GM12891 (cell line): ENCODE measurements at places on chromosomes 5 and 9.

GRCh38 chr5:81147011-81147885 is 85.9 kb upstream of the CKMT2 start:
- DNase-seq = no peak

DNA sequence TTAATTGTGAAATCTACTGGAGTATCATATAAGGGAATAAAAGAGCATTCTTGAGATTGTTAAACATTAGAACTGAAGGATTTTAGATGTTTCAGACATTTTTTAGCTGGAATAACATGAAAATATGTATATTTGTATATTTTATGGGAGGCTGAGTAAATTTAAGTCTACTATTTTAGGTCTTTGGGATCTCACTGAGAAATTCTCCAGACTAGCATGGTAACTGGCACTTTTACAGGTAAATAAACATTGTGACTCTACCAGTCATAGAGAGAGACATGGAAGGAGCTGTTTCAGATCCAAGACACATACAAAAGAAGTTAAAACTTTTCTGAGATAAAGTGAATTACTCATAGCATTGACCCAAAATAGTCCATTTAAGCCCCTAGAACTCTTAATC is 59.4 kb downstream of the NDUFAF2 start:
- no peak for DNase-seq

DNA sequence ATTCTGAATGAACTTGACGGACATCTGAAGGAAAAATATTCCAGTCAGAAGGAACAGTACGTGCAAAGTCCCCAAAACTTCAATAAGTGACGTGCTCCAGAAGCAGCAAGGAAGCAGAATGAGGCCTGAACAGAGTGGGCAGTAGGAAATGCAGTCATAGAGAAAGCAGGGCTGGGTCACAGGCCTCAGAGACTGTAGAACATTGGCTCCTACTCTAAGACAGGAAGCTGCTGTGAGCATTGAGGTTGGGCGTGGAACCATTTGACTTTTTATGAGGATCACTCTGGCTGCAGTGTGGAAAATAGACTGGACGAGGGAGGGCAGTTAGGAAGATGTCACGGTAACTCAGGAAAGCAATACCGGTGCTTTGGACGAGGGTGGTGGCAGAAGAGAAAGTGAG is 64.0 kb downstream of the DOCK8 start:
- no peak for DNase-seq

DNA sequence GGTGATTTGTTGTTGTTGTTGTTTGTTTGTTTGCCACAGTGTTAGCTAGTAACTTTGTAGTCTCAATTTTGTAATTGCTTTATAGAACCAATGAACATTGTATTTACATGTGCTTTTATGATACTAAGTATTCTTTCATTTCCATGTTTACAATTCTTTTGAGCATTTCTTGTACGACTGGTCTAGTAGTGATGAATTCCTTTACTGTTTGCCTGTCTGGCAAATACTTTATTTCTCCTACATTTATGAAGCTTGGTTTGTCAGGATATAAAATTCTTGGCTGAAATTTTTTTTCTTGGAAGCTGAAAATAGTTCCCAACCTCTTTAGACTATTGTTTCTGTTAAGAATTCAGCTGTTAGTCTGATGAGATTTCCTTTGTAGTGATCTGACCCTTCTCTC is 55.6 kb upstream of the SNCAIP start:
- no peak for DNase-seq

- peak; percentile 55 for DNase-seq
Measured at GRCh38 chr5:160118349-160119141, 705 bp downstream of the PWWP2A start.

DNA sequence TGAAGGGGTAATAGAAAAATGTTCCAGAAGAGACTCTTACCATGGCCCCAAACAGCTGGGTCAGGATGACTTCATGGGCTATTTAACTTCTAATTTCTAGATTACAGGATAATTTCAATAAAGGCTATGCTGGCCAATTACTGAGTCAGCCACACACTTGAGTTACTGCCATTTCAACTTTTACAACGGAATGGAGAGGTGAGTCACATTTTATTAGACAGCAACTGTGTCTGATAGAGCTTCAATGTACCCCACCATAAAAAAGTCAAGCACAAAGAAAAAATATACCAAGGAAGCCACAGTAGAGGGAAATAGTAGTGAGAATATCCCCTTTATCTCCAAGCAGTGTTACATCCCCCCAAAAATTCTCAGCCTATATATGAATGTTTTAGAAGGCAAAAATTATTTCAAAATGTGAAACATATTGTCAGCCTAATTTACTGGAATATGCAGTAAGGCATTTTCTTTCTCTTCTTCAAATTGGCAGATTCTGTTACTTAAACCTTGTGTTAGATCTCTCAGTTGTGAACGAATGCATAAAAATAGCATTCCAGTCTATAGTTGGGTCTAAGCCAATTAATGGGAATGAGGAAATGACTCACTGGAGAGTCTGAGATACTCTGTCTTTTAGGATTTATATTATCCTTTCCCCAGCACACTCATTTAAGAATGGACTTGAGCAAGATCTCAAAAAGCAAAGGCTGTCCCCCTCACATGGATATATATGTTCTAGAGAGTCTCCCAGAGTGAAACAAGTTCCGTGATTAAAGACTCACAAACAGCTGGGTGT is 47.1 kb upstream of the RAI14 start:
- no peak for DNase-seq

DNA sequence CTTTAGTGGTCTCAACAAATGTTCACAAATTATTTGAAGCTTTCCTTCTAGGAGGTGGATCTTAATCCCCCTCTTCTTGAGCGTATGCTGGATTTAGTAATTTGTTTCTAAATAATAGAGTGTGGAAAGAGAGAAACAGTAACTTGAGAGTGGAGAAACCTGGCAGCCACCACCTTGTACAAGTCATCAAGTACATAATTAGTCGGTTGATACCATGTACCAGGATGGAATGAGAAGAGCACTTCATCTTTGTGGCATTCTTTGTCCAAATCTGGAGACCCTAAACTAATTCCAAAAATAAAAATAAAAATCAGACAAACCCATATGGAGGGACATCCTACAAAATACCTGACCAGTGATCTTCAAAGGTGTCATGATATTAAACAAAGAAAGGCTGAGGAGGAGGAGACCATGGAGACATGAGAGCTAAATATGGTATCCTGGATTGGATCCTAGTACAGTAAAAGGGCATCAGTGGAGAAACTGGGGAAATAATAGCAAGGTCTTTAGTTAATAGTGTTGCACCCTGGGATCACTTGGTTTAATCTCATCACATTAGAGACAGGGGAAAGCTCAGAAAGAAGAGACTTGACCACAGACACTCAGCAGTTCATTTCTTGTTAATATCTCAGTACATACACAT is 147.9 kb downstream of the ASTN2 start:
- DNase-seq = no peak

DNA sequence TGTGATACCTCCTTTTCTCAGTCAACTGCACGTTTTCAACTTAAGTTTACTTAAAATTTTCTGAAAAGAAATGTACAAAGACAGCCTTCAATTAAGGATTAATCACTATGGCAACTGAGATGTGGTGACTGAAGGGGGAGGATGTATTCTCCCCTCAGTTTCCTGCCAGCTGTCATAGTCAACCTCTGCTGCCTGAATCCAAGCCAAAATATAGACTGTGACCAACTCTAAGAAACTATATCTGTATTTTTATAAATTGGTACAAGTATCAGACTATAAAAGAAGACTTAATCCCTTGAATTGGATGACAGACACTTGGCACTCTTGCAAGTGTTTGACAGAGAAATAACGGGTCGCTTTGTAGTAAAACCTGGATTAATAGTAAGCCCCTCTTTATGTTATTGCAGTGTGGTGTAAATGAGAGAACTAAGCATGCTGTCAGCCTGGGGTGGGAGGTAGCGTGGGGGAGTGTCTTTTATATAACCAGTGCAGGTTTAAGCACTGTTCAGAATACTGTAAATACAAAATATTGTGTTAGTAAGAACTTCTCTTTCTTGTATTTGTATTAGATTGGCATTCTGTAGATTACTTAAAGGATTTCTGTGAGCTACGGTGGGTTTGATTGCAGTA is 106.4 kb downstream of the ERCC6L2 start:
- DNase-seq = no peak
